Central memory CD4-positive, alpha-beta T cell (primary cell): ENCODE measurements at places on chromosomes 5 and 9.

- DNase-seq: no peak
Observed at GRCh38 chr5:139684350-139684880, 36.3 kb downstream of the CXXC5 start.

GRCh38 chr9:22169243-22169642 is 160.1 kb upstream of the CDKN2B start:
- no peak for DNase-seq

GRCh38 chr9:85600675-85601263 is 141.0 kb downstream of the AGTPBP1 start:
- DNase-seq: no peak

GRCh38 chr5:5221724-5222123 is 81.6 kb downstream of the ADAMTS16 start:
- no peak for DNase-seq

DNA sequence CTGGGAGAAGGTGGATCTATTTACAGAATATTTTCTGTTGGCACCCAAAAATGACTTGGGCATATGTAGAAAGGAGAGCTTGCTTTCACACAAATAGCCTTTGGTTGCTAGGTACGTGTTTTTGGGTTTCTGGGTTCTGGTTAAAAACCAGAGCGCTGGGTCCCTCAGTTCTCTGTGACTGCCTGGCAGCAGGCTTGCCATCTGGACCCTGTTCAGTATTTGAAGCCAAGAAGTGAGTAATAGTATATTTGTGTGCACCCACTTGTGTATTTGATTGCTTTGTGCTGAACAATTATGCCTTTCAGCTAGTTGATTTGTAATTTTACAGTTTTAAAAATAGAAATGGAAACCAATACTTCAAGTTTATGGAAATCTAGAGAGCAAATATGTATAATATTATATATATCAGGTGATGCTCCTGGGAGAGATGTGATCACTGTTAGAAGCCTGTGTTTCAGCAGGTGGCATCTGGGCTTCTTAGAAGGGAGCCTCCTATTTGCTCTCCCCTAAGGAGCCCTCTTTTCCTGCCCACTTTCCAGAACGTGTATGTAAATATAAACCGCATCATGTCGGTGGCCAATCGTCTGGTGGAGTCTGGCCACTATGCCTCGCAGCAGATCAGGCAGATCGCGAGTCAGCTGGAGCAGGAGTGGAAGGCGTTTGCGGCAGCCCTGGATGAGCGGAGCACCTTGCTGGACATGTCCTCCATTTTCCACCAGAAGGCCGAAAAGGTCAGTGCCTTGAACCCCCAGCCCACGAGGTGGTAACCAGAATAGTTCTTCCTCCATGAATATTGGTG is 153.6 kb downstream of the TRIO start:
- DNase-seq: no peak

DNA sequence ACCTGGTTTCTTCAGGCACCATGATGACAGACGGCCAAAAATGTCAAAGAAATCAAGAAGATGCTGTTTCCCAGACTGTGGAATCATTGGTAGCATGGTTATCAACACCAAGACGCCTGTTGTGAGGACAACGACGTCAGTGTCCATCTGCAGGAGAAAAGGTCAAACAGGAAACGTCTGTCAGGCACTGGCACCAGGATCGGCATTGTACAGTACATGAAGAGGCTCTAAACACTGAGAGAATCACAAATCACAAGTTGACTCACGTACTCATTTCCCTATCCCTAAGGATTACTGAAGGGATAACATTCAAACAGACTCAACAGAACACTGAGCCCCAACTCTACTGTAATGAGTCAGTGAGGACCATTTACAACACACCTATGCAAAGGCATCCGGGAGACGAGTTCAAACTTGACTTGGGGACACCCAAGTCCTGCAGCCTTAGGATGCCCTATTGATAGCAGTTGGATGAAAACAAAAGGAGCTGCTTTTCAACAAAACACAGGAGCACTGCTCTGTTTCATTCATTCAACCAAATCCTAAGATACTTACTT is 21.0 kb downstream of the TSC1 start:
- DNase-seq: no peak

DNA sequence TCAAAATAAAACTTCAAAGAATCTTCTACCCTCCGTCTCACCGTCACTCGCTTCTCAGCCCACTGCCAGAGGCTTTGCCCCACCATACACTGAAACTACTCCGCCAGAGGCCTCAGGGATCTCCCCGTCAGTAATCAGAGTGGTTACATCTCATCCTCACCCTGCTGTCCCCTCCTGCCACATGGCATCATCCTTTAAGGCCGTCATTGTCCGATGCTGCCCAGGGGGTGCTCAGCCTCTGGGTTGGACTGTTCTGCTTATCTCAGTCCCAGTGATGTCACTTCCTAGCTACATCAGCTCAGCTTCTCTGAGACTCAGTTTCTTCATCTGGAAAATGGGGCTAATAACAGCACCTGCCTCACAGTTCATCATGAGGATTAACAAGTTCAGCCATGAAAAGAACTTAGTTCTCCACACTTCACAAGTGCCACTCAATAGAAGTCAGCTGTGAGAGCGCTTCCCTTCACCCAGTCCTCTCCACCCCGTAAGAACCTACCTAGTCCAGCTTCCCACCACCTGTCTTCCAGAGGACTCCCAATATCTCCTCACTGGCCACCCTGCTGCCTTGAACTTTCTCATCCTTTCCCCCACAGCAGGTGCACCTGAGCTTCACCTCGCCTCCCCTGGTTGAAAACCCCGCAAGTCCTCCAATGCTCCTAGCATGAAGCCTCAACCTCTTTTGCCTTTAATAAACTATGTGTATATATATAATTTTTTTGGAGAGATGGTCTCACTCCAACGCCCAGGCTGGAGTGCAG is 2.8 kb upstream of the IL3 start:
- DNase-seq: no peak

- DNase-seq: no peak
Observed at GRCh38 chr9:84880835-84881234, 211.3 kb downstream of the NTRK2 start.

DNA sequence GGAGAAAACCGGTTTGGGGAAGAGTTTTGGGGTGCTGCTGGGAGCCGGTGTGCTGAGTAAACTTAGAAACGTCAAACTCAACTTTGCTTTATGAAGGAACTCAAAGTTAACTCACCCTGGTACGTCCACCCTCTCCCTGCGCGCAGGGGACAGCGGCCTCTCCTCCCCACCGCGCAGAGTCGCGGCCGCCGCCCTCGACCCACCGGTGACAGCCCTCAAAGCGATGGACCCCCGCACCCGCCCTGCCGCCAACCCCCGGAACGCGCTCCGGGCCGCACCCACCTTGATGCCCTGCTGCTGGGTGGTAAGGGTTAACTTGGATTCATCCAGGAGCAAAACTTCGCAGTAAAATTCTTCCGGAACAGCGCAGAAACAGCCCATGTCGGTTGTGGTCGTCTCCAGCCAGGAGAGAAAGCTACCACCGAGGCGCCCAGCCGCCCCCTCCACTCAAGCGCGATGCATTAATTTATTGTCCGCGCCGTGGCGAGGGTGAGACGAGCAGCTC is 366 bp downstream of the EPB41L4A start:
- DNase-seq: no peak

DNA sequence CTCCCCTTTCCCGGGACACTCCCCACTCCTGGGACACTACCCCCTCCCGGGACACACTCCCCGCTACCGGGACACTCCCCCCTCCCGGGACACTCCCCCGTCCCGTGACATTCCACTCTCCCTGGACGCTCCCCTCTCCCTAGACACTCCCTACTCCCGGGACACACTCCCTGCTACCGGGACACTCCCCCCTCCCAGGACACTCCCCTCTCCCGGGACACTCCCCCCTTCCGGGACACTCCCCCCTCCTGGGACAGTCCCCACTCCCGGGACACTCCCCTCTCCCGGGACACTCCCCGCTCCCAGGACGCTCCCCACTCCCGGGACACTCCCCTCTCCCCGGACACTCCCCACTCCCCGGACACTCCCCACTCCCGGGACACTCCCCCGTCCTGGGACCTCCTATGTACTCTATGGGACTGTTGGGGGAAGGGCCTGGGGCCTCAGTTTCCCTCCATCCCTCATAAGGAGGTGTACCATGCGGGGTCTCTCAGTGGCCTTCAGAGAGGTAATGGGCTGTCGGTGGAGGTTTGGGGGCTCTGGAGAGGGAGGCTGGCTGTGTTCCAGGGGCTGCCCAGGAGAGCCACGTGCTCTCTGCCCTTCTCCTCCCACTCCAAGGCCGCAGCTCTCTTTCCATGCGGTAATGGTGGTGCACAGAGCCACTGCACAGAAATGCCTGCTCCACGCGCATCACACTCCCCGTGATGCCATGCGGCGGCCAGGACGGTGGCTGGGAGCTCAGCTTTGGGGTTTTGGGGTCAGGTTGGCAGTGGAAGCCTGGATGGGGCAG is 96.2 kb downstream of the RXRA start:
- no peak for DNase-seq

DNA sequence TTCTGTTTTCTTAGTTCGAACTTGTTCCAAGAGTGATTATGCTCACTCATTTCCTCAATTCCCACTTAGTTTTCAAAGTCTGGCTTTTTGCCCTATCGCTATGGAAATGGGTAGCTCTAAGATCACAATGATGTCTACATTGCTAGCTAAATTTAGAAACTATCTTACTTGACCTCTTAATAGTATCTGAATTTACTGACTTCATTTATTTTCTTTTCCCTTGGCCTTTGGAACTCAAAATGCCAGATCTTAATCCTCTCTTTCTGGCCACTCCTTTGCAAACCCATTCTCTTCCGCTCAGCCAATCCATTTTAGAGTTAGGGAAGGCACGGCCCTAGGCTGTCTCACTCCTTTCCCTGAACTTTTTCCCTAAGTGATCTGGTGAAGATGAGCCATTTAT is 137.0 kb downstream of the FER start:
- DNase-seq: no peak

- DNase-seq: no peak
Observed at GRCh38 chr5:78912085-78912771, 72.9 kb downstream of the ARSB start.

GRCh38 chr9:132744881-132745755 is 74.9 kb downstream of the GTF3C4 start:
- no peak for DNase-seq

DNA sequence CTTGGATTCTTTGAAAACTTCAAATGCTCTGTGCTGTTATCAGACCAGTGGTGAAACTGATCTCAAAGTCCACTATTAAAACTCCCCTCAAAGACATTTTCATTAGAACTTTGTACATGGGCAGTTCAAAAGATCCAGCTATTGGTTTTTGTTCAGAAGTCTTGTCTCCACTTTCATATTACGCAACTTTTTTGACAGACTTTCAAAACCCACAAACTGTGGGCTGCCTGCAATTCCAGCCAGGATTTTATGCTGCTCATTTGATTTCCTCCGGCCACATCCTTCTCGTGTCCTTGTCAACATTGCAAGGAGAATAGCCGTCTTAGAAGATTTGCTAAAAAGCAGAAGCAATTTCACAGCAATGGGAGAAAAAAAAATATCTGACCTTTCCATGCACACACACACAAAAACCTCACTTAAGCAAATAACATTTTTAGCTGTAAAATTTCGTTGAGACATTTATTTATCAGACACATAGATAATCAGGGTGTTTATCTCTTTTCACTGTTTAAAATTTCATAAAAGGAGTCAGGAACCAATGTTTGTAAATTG is 1990.5 kb downstream of the MAT2B start:
- DNase-seq: no peak

DNA sequence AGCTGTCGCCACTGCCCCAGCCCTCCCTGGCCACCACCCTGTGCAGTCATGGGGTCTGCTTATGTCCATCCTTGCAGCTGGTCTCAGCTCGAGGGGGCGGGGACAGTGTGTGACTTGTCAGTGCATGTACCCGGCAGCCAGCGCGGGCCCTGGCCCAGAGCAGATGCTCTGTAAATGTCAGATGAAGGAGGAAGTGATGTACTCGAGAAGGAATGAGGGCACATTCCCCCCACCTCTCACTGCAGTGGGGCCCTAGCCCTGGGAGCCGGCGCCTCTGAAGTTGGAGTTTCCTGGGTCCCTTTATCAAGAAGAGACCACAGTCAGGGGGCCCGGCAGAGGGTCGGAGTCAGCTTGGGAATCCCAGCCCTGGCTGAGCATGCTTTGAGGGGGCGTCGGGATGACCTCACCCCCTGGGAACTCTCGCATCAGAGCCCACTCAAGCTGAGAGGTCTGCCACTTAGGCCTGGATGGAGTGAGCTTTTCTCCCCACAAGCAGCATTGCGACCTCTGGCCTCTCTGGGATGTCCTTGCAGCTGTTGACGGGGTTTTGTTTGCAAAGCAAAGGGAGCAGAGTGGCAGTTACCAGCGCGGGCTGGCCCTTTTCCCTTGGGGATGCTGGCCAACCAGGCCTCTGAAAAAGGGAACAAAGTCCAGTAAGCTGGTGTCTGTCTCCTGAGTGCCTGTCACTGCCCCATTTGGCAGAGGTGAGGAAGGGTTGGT is 19.0 kb downstream of the NEURL1B start:
- no peak for DNase-seq

DNA sequence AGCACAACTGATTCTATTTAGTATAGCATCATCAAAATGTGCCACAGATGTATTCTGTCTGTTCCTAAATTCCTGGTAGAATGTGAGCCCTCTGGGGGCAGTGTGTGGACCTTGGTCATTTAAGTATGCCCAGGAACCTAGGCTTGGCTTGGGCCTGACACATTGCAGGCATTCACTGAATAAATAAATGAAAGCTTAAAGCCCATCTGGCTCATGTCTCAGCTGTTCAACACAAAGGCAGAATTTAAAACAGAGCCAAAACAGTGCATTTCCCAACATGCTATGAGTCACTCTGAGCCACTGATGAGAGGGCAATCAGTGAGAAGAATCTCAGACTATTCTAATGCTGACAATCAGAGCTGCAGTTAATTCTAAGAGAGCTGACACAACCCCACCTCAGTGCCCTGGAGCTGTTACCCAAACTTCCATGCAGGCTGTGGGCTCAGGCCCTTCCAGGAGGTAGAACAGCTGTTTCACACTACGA is 8.1 kb downstream of the FAM193B start:
- no peak for DNase-seq

DNA sequence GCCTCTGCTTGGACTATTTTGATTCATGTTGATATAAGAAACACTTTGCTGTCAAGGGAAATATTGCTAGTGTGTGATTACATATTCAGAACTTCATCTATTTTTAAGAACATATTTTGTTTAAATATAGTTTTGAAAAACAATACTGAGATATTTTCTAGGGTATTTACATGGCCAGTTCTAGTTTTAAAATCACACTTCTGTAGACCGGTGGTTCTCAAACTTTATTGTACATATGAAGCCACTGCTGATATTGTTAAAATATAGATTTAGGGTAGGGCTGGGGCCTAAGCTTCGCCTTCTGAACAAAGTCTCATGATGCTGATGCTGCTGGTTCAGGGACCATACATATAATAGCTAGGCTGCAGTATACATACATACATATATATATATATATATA is 1000.0 kb downstream of the PTPRD start:
- DNase-seq: no peak

- DNase-seq: no peak
Observed at GRCh38 chr5:178330791-178331404, 98.3 kb upstream of the PHYKPL start.

DNA sequence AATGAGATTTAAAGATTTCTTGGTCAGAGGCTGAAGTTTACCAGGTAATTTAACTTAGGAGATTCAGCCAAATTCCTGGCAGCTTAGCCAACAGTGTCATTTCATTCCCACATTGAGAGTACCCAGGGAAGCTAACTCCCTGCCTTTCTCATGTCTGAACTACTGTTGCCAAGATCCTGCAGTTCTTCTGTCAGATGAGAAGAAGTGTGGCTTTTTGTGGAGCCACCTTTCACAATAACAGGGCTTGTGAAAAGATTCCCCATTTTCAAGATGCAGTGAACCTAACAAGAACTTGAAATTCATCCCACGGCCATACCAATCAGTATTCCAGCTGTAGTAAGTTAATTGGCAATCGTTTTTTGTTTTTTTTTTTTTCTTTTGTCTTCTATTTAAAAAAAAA is 176.4 kb downstream of the XRCC4 start:
- DNase-seq: no peak

- DNase-seq: no peak
Observed at GRCh38 chr5:173940269-173940668, 48.7 kb upstream of the C5orf47 start.
